Left renal cortex interstitium (tissue), 4 donors: ENCODE measurements at places on chromosomes 6 and 20. TPM values are rescaled to one million over a fixed set of nuclear protein-coding genes. Genes with fewer than 3 reads are reported as not detected.

Gene ARFGEF3
- polyA plus RNA-seq, result 6.5 TPM

Gene RFX6
- polyA plus RNA-seq, result not detected

Gene DLK2
- 1.2 TPM for polyA plus RNA-seq

Gene ACTL10
- 0.75 TPM for polyA plus RNA-seq

Gene SLCO4A1
- polyA plus RNA-seq, result 2.9 TPM

Gene ASIP
- polyA plus RNA-seq, result 0.34 TPM

Gene MLIP
- polyA plus RNA-seq, result 0.32 TPM
